Fibroblast of skin of left quadriceps (primary cell): ENCODE measurements at places on chromosomes 13 and 19.

GRCh38 chr19:4704317-4704673 is 19.3 kb downstream of the DPP9 start:
- no peak for DNase-seq

DNA sequence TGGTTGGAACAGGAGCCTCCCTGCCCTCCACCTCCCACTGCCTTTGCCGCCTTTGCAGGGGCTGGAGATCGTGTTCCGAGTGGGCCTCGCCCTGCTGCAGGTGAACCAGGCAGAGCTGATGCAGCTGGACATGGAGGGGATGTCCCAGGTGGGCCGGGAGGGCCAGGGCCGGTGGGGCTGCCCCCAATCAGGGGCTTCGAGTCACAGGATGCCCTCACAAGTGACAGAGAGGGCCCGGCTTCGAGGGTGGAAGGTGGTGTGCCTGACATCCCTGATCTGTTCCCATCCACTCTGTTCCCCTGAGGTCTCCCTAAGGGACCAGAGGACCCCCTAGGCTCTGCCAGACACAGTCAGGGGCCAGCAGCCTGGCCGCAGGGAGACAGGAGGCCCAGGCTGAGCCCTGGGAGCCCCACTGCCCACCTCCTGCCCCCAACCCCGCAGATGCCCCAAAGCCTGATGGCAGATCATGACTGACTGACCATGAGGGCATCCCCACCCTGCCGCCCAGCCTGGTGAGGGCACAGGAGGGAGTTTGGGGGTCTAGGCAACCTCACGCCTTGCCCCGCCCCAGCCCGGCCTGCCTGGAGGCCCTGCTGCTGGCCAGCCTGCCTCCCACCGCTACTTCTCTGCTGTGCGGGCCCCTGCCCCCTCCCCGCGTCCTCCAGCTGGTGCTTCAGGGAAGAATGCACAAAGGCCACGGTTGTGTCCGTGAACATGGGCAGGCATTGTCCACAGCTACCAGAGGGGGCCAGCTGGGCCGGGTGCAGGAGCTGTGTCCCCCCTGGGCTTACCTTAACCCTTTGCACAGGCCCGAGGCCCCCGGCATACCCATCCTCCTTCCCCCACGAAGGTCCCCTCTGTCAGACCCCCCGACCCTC is 21.8 kb downstream of the EVI5L start:
- DNase-seq = no peak

GRCh38 chr13:30884543-30884942 is 21.5 kb upstream of the MEDAG start:
- DNase-seq = no peak

GRCh38 chr19:35107545-35107944 is 8.1 kb upstream of the FXYD3 start:
- no peak for DNase-seq

GRCh38 chr13:112877066-112877465 is 91.9 kb upstream of the MCF2L start:
- DNase-seq = no peak
